ENCODE measurements at places on chromosomes 12 and 14. TPM values are rescaled to one million over a fixed set of nuclear protein-coding genes. Genes with fewer than 3 reads are reported as not detected.

- no peaks in the 10 kb centered on the region for H3K36me3 ChIP-seq
- no peaks in the 10 kb centered on the region for H3K4me1 ChIP-seq
- no peak for DNase-seq
Measured at GRCh38 chr12:15632708-15633107, 156.5 kb downstream of the EPS8 start.

DNA sequence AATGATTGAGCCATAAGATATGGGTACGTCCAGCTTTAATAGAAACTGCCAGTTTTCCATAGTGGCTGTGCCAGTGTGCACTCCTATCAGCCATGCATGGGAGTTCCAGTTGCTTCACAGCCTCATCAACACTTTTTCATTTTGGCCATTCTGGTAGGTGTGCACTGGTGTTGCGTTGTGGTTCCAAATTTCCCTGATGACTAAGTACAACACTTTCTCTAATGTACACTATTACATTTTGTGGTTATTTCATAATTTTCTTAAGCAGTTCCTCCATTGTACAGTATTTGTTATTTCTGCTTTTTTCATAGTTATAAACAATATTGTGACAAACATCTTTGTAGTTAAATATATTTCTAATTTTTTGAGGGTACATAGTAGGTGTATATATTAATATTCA is 21.5 kb upstream of the OAS1 start:
- H3K27me3 ChIP-seq, result no peaks in the 10 kb centered on the region
- H3K27ac ChIP-seq, result no peak overlapping the region
- no peaks in the 10 kb centered on the region for H3K4me1 ChIP-seq
- H3K36me3 ChIP-seq, result no peaks in the 10 kb centered on the region
- no peak overlapping the region for H3K4me3 ChIP-seq

GRCh38 chr14:20489093-20489994 is 16.0 kb upstream of the RNASE10 start:
- no peak overlapping the region for H3K27ac ChIP-seq
- H3K4me1 ChIP-seq, result no peaks in the 10 kb centered on the region
- no peaks in the 10 kb centered on the region for H3K27me3 ChIP-seq
- DNase-seq, result no peak

DNA sequence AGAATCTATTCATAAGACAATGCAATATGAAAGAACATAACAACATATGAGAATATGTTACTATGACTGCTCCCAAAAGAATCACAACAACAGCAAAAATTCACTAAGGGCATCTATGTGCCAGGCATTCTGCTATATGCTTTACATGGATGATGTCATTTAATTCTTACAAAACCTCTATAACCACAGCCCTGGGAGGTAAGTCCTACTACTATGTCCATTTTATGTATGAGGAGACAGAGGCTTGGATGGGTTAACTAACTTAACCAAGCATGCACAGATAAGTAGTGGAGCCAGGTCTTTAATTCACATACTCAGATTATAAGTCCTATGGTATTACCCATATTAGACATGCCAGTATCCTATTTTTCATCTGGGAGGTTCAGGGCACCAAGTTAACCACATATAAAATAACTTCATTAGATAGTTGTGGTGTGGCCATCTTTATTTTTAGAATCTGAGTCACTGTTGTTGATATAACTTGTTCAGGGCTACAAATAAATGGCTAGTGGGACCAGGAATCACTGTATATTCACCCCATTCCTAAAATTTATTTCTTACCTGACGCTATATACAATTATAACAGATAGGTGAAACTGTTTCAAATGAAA is 33.2 kb upstream of the RAD51AP1 start:
- H3K36me3 ChIP-seq, result peaks cover 8% of the 10 kb centered on the region
- no peak overlapping the region for H3K4me3 ChIP-seq
- H3K27ac ChIP-seq, result no peak overlapping the region
- no peaks in the 10 kb centered on the region for H3K4me1 ChIP-seq
- no peaks in the 10 kb centered on the region for H3K27me3 ChIP-seq

DNA sequence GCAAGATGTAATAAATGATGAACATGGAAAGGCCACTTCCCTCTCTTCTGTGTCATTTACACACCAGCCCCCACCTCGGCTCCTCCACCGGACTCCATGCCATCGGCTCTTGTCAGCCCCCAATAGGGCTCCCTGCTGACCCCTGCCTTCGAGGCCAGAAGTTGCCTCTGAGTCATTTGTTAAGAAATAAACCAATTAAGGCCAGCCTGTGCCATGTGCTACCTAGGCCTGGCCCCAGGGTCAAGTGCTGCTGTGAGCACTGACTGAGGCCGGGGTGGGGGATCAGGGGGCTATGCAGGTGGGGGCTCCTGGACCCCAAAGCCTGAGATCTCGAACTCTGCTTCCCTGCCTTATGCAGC is 53.2 kb downstream of the TESC start:
- no peak for DNase-seq
- no peaks in the 10 kb centered on the region for H3K4me1 ChIP-seq
- H3K4me3 ChIP-seq, result no peak overlapping the region
- H3K27me3 ChIP-seq, result no peaks in the 10 kb centered on the region
- H3K36me3 ChIP-seq, result no peaks in the 10 kb centered on the region

GRCh38 chr12:132788375-132789098 is 26.9 kb upstream of the ANKLE2 start:
- no peak for DNase-seq
- peaks cover 62% of the 10 kb centered on the region for H3K36me3 ChIP-seq
- no peak overlapping the region for H3K4me3 ChIP-seq
- no peaks in the 10 kb centered on the region for H3K4me1 ChIP-seq
- no peaks in the 10 kb centered on the region for H3K27me3 ChIP-seq

DNA sequence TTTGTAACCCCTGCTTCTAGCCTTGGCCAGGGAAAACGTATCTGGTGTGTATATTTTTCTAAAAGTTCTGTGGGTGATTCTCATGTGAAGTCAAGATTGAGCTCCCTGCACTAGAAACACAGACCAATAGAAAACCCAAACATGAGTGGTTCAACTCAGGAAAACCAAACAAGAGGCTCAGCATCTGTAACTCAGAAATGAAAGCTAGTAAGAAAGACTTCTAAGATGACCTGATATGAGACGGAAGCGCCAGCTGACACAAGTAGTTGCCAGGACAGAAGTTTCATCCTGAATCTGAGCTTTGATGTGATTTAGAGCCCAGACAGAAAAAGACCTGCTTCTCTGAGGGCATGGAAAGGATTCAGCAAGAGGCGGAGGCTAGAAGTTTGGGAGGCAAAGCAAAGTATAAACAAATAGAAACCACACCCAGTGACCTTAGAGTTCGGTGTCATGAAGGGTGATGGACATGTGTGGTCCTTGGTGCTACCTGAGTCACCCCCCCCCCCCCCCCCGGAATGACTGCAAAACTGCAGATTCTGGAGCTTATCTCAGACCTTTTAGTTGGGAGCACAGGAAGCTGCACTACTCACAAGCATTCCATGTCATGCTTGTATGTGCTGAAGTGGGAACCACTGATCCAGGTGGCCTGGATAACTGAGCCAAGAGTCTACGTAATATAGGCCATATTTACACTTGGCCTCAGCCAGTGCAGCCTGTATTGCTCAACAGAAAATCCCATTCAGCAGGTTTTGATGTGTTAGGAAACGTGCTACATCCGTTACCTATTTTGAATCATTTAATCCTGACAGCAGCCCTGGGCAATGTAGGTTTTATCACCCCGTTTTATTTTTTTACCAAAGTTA is 191.3 kb downstream of the ANO6 start:
- no peak overlapping the region for H3K4me3 ChIP-seq
- H3K4me1 ChIP-seq, result peaks cover 26% of the 10 kb centered on the region
- no peak for DNase-seq
- H3K27ac ChIP-seq, result peak overlapping the region; percentile 91
- peaks cover 11% of the 10 kb centered on the region for H3K36me3 ChIP-seq

- no peaks in the 10 kb centered on the region for H3K36me3 ChIP-seq
- H3K4me3 ChIP-seq, result no peak overlapping the region
- no peak overlapping the region for H3K27ac ChIP-seq
Measured at GRCh38 chr14:68403191-68404145, 389.4 kb downstream of the ZFP36L1 start.

GRCh38 chr12:32400866-32401265 is 1.5 kb downstream of the FGD4 start:
- no peak for DNase-seq
- no peaks in the 10 kb centered on the region for H3K27me3 ChIP-seq
- peaks cover 2% of the 10 kb centered on the region for H3K4me1 ChIP-seq
- H3K36me3 ChIP-seq, result no peaks in the 10 kb centered on the region

DNA sequence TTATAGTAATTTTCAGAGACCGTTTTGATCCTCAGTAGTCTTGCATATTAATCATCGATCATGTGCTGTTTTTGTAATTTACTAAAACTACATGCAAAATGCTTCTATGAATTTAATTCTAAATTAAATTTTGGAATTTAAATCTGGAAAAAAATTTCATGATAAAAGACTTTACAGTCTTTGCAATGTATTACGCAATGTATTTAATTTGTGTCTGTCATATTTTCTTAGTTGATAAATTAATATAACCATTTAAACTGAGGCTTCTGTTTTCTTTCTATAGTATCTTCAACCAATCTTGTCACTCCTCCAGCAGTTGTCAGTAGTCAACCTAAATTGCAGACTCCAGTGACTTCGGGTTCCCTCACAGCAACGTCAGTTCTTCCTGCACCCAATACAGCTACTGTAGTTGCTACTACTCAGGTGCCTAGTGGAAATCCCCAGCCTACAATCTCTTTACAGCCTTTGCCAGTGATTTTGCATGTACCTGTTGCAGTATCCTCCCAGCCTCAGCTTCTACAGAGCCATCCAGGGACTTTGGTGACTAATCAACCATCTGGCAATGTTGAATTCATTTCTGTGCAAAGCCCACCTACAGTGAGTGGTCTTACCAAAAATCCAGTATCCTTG is 94.8 kb downstream of the ATF7IP start:
- H3K4me1 ChIP-seq, result no peaks in the 10 kb centered on the region
- no peak overlapping the region for H3K27ac ChIP-seq
- H3K36me3 ChIP-seq, result peaks cover 42% of the 10 kb centered on the region

DNA sequence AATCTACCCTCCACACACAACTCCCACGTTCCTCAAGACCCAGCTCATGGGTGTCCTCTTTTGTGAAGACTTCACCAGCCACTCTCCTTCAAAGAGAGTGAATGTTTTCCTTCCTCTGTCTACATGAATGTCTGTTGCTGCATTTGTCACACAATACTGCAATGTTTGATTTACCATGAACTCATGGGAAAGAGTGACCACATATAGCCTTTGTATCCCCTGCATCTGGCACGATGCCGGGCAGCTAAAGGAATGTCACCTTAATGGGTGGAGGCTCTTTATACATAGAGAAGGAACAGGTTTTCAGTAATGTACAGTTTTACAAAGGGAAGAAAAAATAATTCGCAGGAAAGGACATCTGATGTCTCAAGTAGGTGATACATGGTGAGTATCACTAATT is 12.1 kb upstream of the BCDIN3D start:
- no peaks in the 10 kb centered on the region for H3K36me3 ChIP-seq
- H3K4me1 ChIP-seq, result no peaks in the 10 kb centered on the region
- H3K27me3 ChIP-seq, result no peaks in the 10 kb centered on the region
- H3K27ac ChIP-seq, result no peak overlapping the region
- no peak overlapping the region for H3K4me3 ChIP-seq
- DNase-seq, result no peak

DNA sequence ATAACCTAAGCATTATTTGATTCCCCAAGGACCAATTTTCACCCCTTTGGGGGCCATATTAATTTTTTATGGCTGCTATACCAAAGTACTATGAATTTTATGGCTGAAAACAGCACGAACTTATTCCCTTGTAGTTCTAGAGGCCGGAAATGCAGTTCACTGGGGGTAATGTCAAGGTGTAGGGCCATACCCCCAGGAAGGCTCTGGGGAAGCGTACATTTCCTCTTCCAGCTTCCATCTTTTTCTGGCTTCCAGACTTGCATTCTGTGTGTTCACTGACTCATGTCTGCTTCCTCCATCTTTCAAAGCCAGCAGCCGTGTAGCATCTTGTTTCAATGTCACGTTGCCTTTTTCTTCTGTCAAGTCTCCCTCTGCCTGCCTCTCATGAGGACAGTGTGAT is 133.5 kb downstream of the BICD1 start:
- H3K4me3 ChIP-seq, result no peak overlapping the region
- no peaks in the 10 kb centered on the region for H3K36me3 ChIP-seq
- DNase-seq, result no peak
- no peak overlapping the region for H3K27ac ChIP-seq
- H3K27me3 ChIP-seq, result no peaks in the 10 kb centered on the region

DNA sequence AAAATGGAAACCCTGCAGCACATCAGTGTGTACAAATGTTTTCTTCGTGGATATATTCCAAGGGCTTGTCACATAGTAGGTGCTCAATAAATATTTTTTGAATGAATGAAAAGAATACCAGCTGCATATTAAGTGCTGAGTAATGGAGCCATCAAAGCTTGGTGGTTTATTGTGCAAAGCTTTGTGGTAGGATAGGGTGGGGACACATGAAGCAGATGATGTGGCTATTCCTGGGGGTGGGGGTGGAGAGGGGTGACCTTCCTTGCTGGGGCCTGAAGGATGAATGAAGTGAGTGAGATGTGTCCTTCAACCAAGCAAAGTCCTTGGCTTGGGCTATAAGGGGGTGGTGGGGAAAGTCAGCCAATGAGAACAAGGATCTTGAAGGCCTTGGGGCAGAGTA is 4.3 kb upstream of the KRT81 start:
- no peak overlapping the region for H3K27ac ChIP-seq
- no peaks in the 10 kb centered on the region for H3K4me1 ChIP-seq
- H3K27me3 ChIP-seq, result peaks cover 10% of the 10 kb centered on the region
- no peak overlapping the region for H3K4me3 ChIP-seq

- H3K27ac ChIP-seq, result no peak overlapping the region
- no peaks in the 10 kb centered on the region for H3K4me1 ChIP-seq
- H3K36me3 ChIP-seq, result no peaks in the 10 kb centered on the region
- DNase-seq, result no peak
- H3K4me3 ChIP-seq, result no peak overlapping the region
Measured at GRCh38 chr12:25269701-25270100, 19.0 kb upstream of the KRAS start.

GRCh38 chr12:68199127-68199526 is 26.5 kb downstream of the IL26 start:
- H3K27me3 ChIP-seq, result peaks cover 2% of the 10 kb centered on the region
- DNase-seq, result no peak
- no peak overlapping the region for H3K27ac ChIP-seq
- H3K4me3 ChIP-seq, result no peak overlapping the region

- H3K4me3 ChIP-seq, result no peak overlapping the region
- no peaks in the 10 kb centered on the region for H3K36me3 ChIP-seq
- DNase-seq, result no peak
- no peaks in the 10 kb centered on the region for H3K27me3 ChIP-seq
Measured at GRCh38 chr14:73594491-73594890, 2.8 kb downstream of the ACOT4 start.

Gene BEGAIN
- 0.47 TPM for total RNA-seq

Gene PTPRB
- 64.9 TPM for total RNA-seq

Gene SRRM4
- total RNA-seq, result not detected

Gene PTGDR
- 0.42 TPM for total RNA-seq

Gene CMA1
- not detected for total RNA-seq

All from liver (tissue), 10 donors.